Substantia nigra (tissue), 51 donors: ENCODE measurements at places on chromosomes 6 and 20.
A peak's percentile ranks its signal among the peaks of the same experiment; 100 is the strongest.

GRCh38 chr20:48635791-48636267, 192.0 kb downstream of the PREX1 start:
- DNase-seq: peak; percentile 58

GRCh38 chr20:53247468-53248103, 275.4 kb downstream of the TSHZ2 start:
- no peak for DNase-seq

DNA sequence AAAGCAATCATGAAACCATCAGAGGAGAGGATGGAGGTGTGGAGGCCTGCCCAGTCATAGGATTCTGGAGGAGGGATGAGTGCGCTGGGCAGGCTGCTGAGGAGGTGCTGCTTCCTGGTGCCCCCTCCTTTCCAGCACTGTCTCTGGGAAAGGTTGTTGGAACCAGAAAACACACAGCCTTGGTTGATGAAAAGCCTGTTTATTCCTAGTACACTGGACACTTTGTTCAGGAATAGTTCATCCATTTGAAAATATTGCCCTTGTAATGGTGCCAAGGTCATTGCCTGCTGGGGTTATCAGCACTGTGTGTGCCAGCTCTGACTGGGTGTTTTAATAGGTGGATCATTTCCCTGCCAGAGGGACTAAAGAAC, 83.7 kb upstream of the ARMC2 start:
- peak; percentile 24 for DNase-seq

DNA sequence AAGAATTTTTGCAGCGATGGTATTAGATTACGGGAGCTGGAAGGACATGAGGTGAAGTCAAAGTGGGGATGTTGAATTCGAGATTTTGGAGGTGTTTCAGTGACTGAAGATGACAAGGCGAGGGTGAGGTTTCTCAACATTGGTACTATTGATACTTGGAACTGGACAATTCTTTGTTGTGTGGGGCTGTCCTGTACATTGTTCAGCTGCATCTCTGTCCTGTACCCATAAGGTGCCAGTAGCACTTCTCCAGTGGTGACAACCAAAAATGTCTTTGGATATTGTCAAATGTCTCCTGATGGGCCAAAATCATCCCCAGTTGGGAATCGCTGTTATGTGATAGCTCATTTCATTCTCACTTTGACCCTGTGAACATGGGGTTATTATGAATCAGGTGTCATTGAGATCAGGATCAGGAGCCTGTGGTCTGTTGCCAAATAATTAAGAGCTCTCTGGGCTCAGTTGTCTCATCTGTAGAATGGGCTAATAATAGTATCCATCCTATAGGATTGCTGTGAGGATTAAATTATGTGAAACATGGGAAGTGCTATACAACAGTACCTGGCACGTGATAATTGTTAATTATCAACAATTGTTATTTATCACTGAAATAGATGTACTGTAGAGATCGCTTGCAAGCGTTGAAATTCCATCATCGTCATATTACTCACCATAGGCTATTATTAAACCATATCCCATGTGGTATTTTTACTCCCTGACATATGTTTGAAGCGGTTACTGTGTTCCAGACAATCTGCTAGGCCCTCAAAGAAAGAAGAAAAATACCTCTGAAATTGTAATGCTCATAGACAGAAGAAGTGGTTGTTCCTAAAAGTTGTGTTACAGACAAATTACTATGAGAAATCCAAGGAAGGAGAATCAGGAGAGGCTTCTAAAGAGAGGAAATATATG, 48.5 kb upstream of the TTPAL start:
- DNase-seq: no peak

GRCh38 chr20:58646703-58647102, 4.4 kb upstream of the STX16 start:
- DNase-seq: no peak

GRCh38 chr20:59848182-59848581, 85.3 kb downstream of the SYCP2 start:
- DNase-seq: no peak
